ENCODE measurements at places on chromosomes 5 and 9.

DNA sequence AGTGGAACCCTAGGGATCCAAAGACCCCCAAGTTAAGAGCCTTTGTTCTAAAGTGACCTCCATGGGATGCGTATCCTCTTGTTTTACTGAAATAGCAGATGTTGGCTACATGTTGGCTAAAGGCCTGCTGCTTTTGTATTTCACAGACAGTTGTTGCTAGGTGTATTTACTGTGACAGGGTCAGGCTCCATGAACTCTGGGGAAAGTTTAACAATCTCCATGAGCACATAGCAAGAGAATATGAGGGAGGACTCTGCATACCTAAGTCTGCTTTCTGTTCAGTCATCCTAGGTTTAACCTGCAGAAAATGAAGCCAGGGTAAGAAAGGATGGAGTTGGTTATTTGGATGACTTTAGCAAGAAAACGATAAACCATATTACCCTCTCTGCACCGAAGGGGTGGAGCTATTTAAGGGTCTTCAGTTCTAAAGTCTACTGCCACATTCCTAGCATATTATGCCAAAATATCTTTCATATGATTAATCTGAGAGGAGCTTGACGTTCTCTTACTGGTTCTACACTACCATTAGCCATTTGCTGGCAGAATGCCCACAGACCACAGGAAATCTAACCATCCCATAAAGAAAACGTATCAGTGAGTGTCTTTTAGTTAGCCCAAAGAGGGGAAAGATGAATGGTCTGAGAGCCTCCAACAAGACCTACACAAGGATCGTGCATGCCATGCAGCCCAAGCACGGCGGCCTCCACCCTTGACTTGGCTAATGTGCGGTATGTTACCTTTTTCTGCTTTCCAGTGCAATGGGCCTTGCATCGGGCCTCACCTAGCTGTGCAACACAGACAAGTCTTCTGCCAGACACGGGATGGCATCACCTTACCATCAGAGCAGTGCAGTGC is 127.8 kb downstream of the SAXO1 start:
- DNase-seq: no peak

GRCh38 chr5:135448071-135448739 is 1.1 kb upstream of the DCANP1 start:
- DNase-seq: no peak

DNA sequence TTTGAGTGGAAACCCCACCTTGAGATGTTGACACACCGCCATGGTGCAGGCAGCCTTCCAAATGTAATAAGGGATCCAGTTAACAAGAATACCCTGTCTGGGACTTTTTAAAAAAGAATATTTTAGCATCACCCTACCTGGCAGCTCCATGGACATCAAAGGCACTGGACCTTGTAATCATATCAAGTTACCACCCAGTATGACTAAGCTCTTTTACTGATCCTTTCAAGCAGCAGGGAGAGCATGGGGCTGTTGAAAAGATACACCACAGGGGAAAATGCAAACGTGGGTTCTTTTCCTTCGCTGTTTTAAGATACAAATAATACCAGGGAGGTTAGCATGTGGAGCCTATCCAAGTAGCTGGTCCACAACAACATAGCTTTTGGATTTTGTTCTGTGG is 211.2 kb downstream of the SAXO1 start:
- DNase-seq: no peak

- no peak for DNase-seq
Measured at GRCh38 chr9:114131808-114132549, 23.4 kb upstream of the COL27A1 start.

GRCh38 chr5:9558319-9558965 is 12.6 kb upstream of the SEMA5A start:
- no peak for DNase-seq
